ENCODE measurements at places on chromosomes 5 and 9.

GRCh38 chr5:67770431-67771025 lies 445.0 kb upstream of the PIK3R1 start:
- no peak for DNase-seq

GRCh38 chr5:153903321-153903720 lies 135.4 kb downstream of the FAM114A2 start:
- DNase-seq: no peak

GRCh38 chr5:31124026-31124425 lies 69.5 kb upstream of the CDH6 start:
- DNase-seq: no peak

DNA sequence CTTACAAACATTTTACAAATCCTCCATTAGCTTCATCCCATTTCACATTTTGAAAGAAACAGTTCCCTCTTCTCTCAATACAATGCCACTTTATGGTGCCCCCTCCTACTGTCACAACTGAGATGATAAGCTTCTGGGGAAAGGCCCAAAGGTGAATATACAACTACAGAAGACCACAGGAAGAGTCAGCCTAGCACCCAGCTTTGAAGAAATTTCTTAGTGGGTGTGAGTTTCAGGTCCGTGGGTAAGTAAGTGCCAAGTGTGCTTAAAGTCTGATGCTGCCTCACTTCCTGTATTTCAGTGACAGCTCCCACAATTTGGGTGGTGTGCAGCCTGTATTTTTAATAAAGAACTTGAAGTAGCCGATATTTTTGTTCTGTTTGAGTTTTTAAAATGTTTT lies 68.1 kb downstream of the ARHGEF28 start:
- no peak for DNase-seq

DNA sequence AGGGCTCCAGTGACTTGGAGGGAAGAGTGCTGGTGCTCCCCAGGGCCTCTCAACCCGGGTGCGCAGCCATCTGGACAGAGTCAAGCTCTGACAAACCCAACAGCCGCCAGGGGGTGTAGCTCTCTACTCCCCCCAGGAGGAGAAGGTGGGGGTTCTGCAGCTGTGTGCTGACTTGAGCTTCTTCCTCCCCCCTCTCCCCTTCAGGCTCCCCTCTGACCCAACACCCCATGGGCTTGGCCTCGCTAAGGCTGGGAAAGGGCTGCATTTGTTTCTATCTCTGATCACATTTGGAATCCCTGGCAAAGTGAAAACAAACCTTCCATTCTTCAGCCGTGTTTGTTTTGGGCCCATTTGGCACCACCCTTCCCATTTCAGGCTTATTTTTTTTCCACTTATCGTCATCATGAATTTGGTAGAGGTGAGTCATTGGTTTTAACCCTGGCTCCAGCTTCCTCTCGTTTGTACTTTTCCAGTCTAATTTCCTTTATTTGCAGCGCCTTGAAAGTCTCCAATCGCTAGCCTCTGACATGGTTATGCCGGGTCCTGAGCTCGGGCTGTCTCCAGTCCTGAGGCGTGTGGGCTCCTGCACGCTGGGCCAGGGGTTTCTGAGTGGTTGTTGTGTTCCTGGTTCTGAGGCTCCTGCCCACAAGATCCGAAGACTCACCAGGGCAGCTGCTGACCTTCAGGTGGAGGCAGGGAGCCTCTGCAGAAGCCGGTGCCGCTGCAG lies 36.1 kb downstream of the DAP start:
- DNase-seq: no peak

- no peak for DNase-seq
Observed at GRCh38 chr9:71624728-71625127, 143.6 kb downstream of the CEMIP2 start.
